ENCODE measurements at places on chromosomes 5 and 9.

GRCh38 chr9:27423915-27424710 lies 100.0 kb upstream of the IFNK start:
- no peak for DNase-seq

- DNase-seq, result no peak
Observed at GRCh38 chr9:18605766-18606180, 131.8 kb downstream of the ADAMTSL1 start.

DNA sequence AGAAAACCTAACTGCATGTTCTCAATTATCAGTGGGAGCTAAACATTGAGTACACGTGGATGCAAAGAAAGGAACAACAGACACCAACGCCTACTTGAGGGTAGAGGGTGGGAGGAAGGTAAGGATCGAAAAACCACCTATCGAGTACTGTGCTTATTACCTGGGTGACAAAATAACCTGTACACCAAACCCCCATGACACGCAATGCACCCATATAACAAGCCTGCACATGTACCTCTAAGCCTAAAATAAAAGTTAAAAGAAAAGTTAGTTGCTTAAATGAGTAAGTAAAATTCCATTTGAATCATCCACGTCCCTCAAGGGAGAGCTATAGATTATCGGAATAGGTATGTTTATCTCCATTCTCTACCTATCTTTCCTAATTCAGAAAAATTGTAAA lies 210.2 kb upstream of the ADCY2 start:
- DNase-seq, result no peak

DNA sequence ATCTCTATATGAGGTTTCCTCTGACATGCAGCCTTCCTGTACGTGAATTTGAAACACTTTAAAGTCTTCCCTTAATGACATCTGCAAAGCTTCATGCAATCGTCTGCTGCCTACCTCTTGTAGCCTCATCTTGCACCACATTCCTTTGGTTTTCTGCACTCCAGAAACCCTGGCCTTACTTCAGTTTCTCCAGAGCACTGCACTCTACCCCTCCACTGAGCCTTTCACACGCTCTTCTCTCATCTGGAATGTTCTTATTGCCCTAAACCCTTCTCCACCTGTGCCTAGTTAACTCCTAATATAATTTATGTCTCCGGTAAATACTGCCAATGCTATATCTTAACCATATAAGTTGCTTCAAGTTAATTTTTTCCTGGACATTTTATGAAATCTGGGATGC lies 168.8 kb upstream of the SLC27A6 start:
- DNase-seq, result no peak

GRCh38 chr9:133037775-133038515 lies 7.1 kb downstream of the GTF3C5 start:
- DNase-seq, result no peak

- no peak for DNase-seq
Observed at GRCh38 chr5:155010881-155011280, 2.7 kb upstream of the KIF4B start.

GRCh38 chr5:59694411-59694810 lies 199.1 kb downstream of the PDE4D start:
- DNase-seq, result no peak

GRCh38 chr5:157541447-157542118 lies 34.0 kb downstream of the ADAM19 start:
- DNase-seq, result no peak
